Aorta (tissue), 5 donors: ENCODE measurements at places on chromosomes 5 and 9.

GRCh38 chr5:154071799-154072413 lies 33.1 kb downstream of the MFAP3 start:
- DNase-seq = no peak

DNA sequence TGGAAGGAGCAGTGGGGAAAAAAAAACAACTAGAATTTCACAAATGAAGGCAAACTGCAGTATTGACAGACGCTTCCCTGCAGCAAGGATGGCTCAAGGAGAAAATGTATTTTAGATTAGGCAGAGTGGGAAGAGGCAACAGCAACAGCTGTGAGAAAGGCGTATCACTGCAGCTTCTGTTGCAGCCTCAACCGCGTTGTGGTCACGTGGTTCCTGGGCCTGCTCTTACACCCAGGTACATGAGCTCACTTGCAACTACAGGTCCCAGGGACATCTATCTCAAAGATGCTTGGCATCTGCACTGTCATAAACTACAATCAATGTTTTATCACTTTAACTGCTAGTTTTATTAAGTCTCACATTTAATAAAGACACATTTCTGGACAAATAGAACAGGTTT lies 36.0 kb upstream of the GOLM1 start:
- no peak for DNase-seq

DNA sequence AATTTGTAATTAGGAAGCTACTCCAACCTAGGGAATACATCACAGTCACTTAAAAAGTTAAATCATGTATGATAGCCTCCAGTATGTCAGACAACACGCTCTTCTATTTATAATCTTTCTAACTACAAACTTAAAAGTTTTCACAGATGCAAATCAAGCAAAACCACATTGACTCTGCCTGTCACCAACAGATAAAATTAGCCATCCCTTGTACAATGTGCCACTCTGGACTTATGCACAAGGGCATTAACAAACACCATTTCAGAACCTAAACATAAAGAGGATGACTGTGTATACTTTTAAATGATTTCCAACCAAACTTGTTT lies 14.7 kb downstream of the ERP44 start:
- DNase-seq = no peak

- DNase-seq = no peak
Observed at GRCh38 chr9:18617759-18618158, 143.8 kb downstream of the ADAMTSL1 start.

DNA sequence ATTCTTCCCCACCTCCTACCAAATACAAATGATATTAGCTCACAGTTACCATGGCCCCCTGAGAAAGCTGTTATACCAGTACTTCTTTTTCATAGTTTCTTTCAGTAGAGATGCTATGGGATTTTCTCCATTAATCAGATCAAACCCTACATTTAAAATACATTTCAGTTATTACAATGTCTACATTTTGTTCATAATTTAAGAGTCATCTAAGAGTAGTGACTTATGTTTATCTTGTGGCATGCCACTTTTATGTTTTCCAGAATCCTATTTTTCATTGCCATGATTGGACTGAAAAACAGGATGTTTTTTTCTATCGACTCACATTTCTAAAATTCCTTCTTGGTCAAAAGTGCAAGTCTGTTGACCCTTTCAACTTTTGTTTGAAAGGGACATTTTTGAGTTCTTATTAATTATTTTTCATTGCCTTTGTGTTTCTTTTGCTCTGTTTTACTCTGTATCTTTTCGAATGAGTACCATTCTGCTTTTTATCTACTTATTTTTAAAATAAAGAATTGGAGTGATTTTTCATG lies 77.4 kb upstream of the ANXA1 start:
- no peak for DNase-seq

- DNase-seq = no peak
Observed at GRCh38 chr5:67378256-67378655, 181.7 kb upstream of the CD180 start.

GRCh38 chr5:33720176-33720575 lies 171.6 kb downstream of the ADAMTS12 start:
- DNase-seq = no peak
